NCI-H460 (cell line): ENCODE measurements at places on chromosomes 2 and 18.

DNA sequence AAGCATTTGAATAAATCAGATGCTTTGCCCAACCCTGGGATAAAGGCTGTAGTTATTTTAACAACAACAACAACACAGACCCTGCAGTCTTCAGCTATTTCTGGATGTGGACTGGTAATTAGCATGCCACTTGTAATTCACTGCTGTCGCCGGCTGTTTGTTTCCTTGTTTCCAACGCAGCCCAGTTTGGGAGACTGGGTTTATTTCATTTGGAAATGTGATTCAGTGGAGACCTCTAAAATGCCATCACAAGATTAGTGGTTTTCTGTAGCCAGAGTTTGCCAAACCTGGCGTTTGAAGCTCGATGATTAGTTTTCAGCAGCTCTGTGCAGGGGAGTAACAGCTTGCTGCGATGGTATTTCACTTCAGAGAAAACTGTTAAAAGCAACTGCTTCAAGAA, 83.5 kb downstream of the LDLRAD4 start:
- DNase-seq: no peak

GRCh38 chr2:30475542-30475941, 28.5 kb downstream of the LCLAT1 start:
- no peak for DNase-seq

GRCh38 chr2:166609183-166609959, 115.3 kb upstream of the SCN7A start:
- DNase-seq: no peak

- no peak for DNase-seq
Observed at GRCh38 chr18:42480441-42480840, 525.4 kb downstream of the PIK3C3 start.

DNA sequence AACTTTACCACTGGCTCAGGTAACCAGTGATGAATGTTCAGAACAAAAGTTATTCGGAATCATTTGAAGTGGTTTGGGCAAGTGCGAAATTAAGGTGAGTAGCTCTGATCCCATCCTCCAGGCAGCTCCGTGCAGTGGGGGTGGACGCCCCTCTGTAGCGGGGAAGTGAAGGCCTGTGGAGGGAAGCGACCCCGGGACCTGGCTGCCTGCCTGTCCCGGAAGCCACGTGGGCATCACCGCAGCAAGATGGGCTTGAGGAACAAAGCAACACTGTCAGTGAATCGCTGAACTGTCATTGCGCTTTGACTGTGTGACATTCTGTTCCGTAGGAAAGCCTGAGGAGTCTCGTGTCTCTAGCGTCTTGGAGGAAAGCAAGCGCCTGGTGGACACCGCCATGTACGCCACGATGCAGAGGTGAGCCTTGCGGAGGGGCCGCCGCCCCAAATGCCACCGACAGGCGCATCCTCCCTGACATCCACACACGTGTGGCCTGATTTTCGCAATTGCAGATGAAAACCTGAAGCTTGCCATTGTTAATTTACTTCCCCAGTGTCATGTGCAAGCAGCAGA, 9.5 kb downstream of the TPO start:
- DNase-seq: no peak

DNA sequence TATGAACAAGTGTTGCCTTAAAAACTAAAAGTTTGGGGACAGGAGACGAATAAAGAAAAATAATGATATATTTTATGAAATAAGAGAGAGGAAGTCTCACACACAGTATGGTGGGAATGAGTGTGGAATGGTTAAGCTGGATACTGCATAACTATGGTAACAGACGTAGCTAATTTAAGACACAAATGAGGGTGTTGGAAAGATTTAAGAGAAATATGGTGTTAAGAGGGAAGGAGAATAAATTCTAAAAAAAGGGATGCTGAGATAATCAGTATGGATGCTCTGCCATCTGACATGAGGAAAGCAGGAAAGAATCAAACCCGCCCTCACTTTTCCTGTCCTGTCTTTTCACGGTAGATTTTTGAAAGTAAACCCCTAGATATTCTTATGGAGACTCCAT, 10.6 kb downstream of the ADD2 start:
- DNase-seq: no peak

GRCh38 chr2:233832414-233832813, 21.9 kb downstream of the HJURP start:
- DNase-seq: no peak

- no peak for DNase-seq
Observed at GRCh38 chr2:82803307-82803706, 1655.8 kb downstream of the SUCLG1 start.

DNA sequence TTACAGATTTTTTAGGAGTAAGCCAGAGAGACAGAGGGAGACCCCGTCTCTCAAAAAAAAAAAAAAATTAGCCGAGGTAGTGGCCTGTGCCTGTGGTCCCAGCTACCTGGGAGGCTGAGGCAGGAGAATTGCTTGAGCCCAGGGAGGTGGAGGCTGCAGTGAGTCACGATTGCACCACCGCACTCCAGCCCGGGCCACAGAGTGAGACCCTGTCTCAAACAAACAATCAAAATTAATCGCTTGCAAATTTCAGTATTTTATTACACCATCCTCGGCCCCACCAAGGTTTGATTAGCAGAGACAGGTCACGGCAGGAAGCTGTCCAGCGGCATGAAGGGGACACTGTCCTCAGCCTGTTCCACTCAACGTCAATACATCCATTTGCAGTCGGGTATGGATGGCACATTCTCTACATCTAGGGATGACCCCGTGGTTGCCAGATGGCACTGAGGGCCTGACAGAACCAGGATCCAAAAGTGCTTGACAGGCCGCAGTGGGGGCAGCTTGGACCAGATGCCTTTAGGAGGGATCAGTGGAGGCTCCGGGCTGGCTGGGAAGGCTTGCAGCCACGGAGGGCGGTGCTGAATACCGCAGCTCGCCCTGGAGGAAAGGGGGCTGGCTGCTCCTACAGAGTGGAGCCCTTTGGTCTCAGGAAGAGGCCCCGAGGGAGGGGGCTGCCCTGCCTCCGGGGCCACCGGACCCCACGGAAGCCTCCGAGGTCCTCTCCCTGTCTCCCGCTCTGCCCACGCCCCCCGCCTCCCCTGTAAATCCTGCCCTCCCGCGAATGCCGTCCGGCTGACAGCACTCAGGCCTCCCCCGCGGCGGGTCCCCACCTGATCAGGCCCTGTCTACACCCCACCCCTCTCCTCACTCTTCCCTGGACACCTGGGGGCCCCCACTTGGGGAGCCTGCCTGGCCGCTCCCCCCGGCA, 13.1 kb downstream of the ASPRV1 start:
- DNase-seq: no peak

GRCh38 chr2:217108086-217108485, 248.2 kb upstream of the TNP1 start:
- no peak for DNase-seq

DNA sequence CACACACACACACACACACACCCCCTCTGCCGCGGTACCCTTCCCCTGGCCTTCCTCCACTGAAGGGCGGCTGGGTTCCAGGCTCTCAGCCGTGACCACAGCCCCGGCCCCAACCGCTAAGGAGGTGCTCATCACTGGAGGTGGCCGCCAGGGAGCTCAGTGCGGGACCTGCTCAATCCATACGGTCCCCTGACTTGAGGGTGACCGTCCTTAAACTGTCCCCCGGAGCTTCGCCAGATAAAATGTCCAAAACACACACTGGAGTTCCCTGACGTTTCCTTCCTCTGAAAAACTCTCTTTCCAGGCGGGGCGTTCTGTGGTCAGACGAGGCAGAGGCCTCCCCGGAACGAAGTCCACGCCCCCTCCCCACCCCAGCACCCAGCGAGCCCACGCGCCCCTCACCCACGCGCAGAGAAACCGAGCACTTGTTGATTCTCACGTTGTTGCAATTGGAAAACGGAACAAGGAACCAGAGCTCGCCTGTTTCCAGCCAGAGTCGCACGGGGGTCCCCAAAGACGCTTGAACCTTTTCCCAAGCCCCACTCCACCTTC, 1.4 kb downstream of the MBP start:
- peak; percentile 16 for DNase-seq
